ENCODE measurements at places on chromosomes 4 and X.

- no peak for DNase-seq
These were observed 118.1 kb downstream of the SMIM20 start for GRCh38 chr4:26032142-26032541.

- no peak for DNase-seq
These were observed 14.3 kb upstream of the CORIN start for GRCh38 chr4:47852136-47852535.

DNA sequence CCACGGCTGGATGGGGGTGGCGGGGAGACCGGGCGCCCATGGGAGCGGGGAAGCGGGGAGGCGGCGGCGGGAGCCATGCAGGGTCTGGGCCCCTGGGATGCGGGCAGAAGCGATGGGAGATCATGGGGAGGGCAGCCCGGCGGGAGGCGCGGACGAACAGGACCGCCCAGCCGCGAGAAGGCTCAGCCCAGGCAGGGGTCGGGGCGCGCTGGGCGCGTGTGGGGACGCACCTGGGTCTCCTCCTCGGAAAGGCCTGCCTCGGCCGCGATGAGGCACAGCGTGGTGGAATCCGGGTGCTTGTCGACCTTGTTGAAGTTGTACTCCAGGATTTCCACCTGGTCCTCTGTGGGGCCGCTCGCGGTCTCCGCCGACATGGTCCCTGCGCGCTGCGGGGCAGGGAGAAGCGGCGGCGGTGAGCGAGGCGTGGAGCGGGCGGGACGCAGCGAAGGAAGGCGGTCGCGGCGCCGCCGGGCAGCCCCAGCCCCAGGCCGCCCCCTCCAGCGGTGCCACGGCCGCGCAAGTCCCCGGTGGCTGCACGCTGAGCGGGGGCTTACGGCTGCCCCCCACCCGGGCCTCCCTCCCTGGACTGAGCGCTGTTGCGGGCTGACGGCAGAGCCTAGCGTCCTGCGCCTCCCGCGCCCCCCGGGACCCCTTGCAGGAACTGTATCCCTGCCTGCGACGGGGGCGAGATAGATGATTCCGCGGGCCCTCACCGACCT is 25.3 kb downstream of the HOPX start:
- peak; percentile 20 for DNase-seq

DNA sequence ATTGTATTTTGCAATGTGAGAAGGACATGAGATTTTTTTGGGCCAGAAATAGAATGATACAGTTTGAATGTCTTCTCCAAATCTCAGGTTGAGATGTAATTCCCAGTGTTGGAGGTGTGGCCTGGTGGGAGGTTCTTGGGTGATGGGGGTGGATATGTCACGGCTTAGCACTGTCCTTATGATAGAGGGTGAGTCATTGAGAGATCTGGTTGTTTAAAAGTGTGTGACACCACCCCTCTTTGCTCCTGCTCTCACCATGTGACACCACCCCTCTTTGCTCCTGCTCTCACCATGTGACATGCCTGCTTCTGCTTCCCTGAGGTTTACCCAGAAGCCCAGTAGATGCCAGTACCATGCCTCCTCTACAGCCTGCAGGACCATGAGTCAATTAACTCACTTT is 1226.9 kb downstream of the PCDH7 start:
- DNase-seq: no peak

- DNase-seq: no peak
These were observed 1865.3 kb upstream of the AGA start for GRCh38 chr4:179307297-179308136.

DNA sequence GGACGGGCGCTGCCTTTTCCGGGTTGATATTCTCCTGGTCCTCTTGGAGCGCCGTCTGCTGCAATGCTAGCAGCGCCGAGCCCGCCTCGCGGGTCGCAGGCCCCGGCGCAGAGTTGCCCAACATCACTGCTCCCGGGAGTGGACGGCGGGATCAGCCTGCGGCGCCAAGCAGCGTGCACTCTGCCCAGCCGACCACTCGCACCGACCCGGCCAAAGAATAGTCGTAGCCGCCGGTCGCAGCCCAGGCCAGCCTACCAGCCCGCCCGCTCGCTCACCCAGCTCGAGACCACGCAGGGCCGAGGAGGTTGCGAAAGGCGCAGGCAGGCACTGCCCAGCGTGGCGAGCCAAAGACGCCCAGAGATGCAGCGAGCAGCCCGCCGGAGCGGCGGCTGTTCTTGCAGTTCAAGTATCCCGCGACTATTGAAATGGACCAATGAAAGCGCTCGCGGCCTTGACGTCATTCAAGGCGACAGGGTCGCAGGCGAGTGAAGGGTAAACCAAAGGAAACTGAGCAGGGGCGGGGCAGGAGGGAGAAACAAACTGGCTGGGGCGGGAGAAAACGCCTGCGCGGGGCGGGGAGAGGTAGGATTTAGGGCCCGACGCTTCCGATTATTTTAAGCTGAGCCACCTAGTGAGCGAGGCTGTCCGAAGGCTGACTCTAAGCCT is at the start of gene CCNA2:
CCNA2 (minus strand) TSS at position 379 of the 666 bp plus-strand sequence; CDS start at position 124, 255 bp downstream.
- DNase-seq: peak; percentile 98

- no peak for DNase-seq
These were observed 73.7 kb downstream of the RTL9 start for GRCh38 chrX:110432091-110432905.

- DNase-seq: no peak
These were observed 574.3 kb upstream of the DIPK2B start for GRCh38 chrX:45774961-45775360.

DNA sequence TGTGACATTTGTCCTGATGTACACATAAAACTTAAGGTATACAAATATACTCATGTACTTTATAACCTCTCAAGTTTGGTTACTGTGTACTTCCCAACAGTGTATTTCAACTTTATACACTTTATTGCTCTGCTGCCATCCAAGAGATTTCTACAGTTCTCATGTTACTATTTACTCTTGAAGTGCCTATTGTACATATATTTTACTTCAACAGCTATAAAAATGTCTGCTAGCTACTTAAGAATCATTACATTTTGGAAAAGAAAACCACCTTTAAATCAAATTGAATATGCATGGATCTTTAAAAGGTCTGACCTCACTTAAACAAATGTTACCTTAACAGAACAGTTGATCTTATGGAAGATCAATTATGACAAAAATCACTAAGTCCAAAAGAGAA is 1056.4 kb downstream of the ADGRL3 start:
- no peak for DNase-seq

DNA sequence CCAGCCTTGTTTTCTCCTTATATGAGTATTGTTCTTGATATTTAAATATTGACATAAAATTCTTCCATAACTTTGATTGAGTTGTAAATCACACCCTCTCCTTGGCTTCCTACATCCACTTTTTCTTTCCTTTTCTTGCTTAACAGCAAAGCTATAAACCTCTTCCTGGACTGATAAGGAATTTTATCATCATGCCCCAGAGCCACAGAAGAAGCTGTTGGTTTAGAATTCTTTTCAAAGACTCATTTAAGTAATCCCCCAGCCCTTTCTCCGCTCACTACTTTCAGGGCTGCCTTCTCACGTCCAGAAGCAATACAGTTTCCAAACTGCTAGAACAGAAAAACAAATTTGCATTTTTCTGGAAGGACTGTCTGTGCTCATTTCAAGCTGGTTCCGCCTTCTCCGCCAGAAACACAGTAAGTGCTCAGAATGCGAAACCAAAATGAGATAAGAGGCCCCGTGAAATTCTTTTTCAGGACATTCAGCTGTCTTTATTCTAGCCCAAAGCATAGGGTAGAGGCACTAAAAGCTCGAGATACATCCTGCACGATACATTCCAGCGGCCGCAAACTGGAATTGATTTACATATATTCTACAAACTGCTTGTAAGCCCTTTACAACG is 849 bp downstream of the MID1 start:
- no peak for DNase-seq

DNA sequence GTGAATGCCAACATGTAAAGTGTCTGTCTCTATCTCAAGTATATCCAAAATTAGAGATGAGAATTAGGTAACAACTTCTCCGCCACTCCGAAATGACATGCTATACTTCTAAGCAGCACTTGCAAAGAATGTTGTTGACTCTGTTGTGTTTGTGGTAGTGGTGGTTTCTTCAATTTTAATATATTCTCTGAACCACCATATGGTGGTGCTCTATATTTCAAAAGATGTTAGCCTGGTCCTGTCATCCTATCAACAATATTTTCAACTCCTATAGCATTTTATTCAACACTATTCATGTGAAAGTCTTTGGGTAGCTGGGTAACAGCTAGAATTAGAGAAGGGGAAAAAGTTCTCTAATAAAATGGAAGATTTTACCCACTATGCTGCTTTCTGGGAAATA is 1622.8 kb upstream of the IGFBP7 start:
- DNase-seq: no peak

GRCh38 chr4:102663073-102663472 is 97.7 kb downstream of the MANBA start:
- no peak for DNase-seq

DNA sequence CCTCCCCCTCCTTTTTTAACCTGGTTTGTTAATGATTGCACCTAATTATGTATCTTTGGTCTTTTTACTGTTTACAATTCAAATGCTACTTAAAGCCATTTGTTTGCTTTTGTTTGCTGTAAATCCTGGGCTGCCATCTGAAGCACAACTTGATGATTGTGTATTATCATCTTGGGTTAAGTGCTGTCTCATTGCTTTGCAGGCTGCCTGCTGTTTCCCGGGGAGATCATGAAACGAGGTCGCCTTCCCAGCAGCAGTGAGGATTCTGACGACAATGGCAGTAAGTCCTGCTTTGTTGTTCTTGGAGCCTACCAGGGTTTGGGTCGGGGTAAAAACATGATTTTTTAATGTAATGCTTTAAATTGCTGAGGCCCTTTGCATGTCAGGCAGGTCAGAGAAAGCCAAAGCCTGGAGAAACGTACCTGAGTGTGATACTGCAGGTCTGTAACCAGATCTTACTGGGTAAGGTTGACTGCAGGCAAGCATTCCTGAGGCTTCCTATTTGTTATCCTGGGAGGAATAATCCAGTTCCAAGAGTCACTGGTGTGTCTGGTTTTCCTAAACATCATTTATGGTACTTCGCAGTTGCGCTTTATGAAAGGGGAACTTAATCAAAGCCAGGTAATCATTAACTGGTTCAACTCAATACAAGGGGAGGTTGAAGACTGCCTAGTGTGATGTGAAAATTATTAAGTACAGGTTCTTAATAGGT is 22.2 kb downstream of the JADE1 start:
- DNase-seq: no peak

- no peak for DNase-seq
These were observed 334.9 kb downstream of the HNRNPD start for GRCh38 chr4:82038936-82039335.

- DNase-seq: no peak
These were observed 47.5 kb downstream of the SLITRK2 start for GRCh38 chrX:145865082-145865481.

DNA sequence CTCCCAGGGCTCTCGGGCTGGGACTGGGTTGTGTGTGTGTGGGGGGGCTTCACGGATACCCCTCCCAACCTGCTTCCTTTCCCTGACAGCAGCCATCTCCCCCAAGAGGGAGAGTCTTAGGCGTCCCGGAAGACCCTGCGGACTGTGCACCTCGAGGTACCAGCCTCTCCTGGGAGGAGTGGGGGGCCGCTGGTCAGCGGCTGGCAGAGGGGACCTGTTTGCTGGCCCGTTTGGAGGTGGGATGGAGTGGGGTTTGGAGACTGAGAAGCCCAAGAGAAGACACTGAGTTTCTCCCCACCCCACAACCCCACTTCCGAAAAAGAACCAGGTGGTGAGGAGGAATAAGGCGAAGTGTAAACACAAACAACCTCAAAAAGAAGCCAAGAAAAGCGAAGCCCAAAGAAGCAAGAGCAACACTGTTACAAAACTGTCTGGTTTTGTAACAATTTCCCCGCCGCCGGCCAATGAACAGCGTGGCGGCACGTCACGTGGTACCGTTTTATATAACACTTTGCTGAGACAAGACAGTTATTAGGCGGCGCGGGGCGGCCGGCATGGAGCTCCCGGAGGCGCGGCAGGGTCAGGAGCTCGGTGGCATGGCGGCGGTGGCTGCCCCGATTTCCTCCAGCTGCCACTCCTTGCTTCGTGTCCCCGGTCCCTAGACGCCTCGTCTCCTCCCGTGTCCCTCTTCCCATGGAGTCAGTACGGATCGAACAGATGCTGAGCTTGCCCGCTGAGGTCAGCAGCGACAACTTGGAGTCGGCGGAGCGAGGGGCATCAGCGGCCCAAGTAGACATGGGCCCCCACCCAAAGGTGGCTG is at the start of gene LONRF3:
LONRF3 (plus strand) TSS at position 531 of the 820 bp plus-strand sequence; CDS start at position 694, 163 bp downstream.
- peak; percentile 59 for DNase-seq

DNA sequence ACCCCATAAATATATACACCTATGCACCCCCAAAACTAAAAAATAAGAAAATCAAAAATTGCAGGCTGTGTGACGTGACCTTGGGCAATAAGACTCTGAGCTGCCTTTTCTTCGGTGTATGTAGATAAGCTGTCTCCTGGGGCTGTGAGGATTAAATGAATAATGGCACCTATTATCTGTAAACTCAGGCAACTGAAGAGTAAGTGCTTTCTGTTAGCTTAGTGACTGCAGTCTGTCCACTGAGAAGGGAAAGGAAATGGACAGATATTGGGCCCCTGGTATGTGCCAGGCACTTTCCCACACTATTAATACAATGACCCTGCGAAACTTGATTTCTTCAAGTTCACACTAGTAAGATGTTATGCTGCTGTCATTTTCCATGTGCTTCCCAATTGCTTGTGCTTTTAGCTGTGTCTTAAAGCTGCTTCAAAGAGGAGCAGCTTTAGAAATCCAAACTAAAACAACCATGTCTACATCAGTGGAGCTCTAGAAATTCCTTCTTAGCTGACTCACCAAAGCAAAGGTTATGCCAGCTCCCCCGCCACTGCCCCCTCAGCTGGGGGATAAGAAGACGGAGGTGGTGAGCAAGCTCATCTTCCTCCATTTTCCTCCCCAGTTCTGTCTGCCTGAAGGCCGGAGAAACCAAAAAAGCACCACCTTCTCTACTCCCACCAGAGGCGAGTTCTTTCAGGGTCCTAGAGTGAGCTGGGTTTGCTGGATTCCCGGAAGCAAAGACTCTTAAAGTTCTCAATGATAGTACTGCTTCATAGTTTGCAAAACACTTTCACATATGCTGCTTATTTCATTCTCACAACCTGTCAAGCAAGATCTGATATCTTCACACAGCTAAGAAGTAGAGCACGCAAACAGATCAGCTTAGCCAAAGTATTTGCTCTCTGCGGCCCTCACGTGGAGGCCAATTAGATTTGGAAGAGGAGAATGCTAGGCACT is 8.8 kb upstream of the DGAT2L6 start:
- DNase-seq: no peak

Data from effector memory CD8-positive, alpha-beta T cell (primary cell).